ENCODE measurements at places on chromosomes 5 and 9.

DNA sequence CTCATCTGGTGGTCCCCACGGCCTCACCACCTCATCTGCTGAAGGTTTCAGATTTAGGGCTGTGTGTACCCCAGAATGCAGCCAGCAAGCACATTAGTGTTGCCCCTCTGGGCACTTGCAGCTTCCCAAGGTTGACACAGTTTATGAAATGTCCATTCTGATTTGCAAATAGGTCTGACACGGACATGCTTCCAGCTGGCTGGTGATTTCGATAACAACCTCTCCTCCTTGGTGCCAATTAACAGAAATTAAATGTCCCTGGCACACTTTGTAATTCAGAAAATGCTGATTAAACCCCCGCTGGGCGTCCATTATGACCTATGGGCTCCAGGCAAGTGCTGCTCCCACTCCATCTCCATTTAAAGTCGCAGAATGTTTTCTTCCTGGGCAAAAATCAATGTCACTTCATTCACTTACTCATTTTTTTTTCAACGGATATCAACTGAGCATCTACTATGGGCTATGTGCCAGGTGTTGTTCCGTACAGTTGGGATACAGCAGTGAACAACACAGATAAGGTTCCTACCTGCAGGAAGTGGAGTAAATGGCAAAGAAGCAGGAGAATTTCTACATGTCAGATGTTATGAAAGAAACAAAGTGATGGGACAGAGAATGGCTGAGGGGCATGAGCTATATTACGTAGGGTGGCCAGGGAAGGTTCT, 32.0 kb downstream of the PLAC8L1 start:
- DNase-seq: no peak

DNA sequence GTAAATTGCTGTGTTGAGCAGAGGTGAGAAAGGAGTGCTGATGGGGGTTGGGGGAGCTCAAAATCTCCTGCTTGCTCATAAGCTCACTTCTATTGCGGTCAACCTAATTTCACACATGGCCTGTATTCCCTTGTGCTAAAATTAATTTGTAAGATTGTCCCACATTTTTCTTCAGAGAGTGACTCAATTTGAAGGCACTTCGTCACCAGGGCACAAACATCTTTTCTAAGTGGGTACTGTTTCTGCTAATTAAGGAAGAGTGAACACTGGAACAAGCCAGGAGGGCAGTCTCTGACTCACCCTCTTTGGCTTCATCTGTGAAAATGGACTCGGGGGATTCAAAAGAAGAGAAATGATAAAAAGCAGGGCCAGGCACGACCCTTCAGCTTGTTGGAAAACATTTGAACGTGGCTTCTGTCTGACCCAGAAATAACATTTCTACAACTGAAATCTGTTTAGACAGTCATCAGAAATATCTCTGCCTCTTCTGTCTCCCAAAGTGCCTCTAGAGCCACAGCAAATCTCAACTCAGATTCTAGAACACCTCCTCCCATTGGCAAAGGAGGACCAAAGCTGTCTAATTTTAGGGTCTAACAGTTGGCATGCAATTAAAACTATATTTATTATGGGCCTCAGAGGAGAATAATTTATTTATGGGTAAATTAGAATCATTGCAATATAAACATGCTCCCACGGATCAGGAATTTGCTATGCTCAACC, 49.8 kb downstream of the FEM1C start:
- no peak for DNase-seq

DNA sequence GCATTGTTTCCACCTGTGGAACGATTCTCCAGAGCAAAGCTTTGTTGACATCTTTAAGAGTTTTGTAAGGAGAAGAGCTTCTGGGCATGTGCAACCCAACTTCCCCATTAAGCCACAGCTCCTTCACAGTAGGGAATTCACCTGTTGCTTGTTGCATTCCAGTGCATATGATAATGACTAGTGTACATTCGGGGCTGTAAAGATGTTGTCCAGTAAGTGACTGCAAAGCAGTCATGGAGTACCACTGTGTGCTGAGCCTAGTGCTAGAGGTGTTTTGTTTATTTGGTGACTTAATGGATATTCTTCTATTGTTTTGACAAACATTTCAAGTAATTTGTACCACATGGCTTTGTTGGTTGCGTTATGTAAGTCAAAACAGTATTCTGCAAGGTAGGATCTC, 12.8 kb downstream of the UGCG start:
- DNase-seq: no peak

GRCh38 chr5:133952729-133953567, 15.5 kb downstream of the C5orf15 start:
- DNase-seq: no peak

DNA sequence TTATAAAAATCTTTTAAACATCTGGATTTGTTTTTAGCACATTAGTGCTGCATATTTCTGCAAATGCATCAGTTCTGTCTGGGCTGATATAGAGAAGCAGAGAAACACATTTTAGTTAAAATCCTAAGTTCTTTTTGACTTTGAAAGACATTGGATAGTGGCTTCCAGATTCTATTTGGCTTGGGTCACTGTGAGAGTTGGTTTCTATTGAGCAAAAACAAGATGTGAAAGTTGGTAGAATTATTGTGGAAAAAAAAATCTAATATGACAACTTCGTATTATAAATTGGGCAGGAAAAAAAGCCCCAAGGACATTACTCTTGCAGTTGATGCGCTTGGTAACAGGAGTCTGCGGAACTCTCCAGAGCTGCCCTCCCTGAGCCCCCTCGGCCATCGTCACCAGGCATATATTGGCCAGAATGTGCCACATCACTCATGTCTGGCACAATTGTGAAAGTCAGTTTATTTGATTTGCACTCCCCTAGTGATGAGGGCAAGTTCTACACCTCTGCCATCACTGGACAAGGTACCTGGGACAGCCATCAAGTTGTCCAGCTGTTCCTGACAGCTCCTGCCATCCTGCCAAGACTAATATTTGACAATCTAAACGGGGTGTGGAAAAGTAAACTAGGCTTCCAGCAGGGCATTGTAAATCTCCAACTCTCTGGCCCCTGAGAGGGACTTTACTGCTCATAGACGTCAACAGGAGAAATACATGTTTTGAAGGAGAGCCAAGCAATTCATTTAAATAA, 334.5 kb downstream of the TENT4A start:
- DNase-seq: no peak

DNA sequence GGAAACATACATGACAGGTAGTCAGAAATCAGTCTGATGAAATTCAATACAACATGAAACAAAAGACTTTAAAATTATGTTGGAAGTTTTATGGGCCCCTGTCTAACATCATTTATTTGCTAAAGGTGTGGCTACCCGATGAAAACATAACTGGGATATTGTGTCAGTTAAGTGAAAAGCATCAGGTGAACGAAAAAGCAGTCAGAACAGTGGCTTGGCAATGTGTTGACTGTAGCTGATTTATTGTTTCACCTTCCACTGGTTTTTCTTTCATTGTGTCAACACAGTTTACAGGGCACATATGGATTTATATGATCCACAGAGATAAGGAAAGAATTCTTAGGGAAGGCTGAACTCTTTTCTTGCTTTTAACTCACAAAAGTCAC, 429.6 kb upstream of the ZNF608 start:
- no peak for DNase-seq

- DNase-seq: no peak
These were observed 11.6 kb downstream of the PSIP1 start for GRCh38 chr9:15499139-15499538.

GRCh38 chr5:111703662-111704061, 53.3 kb downstream of the NREP start:
- peak; percentile 53 for DNase-seq

- DNase-seq: no peak
These were observed 105.2 kb upstream of the IER5L start for GRCh38 chr9:129283291-129283691.

- DNase-seq: no peak
These were observed 104.6 kb upstream of the SARDH start for GRCh38 chr9:133842721-133843227.

DNA sequence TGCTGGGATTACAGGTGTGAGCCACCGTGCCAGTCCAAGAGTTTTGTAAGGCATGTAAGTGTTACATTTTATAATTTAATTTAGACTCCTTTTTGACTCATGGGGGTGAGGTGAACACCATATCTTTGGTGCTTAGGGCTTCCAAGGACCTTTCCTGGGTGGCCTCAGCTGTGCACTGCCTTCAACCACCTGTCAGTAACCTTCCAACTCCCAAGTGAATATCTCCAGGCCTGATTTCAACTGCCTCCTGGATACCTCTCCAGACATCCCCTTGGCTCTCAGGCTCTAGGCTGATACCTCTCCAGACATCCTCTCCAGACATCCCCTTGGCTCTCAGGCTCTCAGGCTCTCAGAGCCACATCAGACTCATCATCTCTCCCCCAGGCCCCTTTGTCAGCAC, 30.9 kb upstream of the TTLL11 start:
- DNase-seq: no peak

GRCh38 chr9:112997236-112997941, 14.6 kb downstream of the ZNF883 start:
- DNase-seq: no peak

GRCh38 chr9:35604578-35605350, at the start of gene TESK1:
TESK1 (plus strand) TSS chr9:35605262; CDS start chr9:35605620, 358 bp downstream.
- DNase-seq: peak; percentile 95

- peak; percentile 69 for DNase-seq
These were observed 13.7 kb downstream of the TRIO start for GRCh38 chr5:14156650-14157492.

DNA sequence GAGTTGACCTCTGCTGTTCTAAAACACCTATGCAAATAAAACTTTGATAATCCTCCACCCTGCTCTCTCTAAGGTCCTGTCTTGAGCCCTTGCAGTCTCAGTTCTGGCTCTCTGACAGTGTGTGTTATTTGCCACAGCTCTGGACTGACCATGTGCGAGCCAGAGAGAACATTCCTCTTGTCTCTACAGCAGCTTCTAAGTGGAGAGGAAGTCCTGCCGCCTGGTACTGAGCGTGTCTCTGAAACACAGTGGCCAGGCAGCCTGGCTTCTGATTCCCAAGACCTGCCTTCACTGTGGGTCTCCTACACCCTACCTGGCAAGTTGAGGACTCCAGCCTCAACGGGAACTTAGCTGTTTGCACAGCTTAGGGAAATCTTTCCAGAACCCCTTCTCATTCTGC, 61.6 kb downstream of the ENTREP1 start:
- DNase-seq: no peak

DNA sequence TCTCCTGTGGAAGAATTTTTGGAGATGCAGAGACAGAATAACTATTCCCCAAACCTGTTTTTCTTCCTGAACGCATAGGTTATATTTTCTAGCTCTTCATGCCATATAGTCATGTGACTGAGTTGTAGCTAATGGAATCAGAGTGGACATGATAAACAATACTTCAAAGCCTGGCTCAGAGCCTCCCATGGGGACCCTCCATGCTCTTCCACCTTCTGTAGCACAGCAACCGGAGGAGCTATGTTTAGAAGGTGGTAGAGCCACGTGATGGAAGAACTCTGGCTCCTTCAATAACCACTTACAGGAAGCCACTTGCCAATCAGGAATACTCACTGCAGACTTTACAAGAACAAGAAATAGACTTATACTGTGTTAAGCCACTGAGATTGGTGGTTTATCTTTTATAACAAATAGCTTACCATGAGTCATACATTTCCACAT, 39.2 kb downstream of the NADK2 start:
- DNase-seq: no peak

- no peak for DNase-seq
These were observed 180.6 kb upstream of the PAPPA start for GRCh38 chr9:115972843-115973595.

GRCh38 chr9:87857948-87858335, 24.7 kb upstream of the SPATA31E1 start:
- DNase-seq: no peak

- no peak for DNase-seq
These were observed 23.3 kb downstream of the FST start for GRCh38 chr5:53503562-53504218.

DNA sequence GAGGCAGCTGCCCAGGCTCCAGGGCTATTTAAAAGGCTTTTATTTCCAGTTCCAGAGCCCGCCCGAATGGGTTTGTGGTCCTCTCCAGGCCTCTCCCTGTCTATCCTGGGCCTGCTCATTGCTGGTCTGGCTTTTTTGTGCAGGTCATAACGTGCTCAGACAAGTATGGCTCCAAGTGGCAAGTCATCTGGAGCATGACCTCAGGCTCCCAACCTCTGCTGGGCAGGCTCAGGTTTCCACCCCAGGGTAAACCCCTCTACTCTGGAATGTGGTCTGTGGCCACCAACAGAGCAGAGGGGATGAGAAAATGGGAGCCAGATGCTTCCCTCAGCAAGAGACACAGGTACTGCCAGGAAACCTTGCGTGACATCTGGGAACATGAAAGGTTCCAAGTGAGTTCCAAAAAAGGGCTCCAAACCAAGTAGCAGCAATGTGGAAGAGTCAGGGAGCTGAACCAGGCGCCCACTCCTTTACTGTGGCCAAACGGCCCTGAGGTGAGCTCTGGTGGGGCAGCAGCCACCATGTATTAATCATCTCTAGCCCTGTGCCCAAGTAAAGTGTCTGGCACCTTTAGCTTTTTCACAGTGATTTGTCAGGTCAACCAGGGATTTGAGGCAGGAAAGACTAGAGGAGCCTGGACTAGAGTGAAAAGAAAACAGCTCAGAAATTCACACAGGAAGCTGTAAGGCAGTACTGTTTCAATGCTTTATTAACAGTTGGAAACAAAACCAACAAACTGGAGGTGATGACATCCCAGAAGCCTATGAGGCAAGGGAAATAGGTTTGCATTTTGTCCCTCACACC, 25.7 kb downstream of the PCDHGC5 start:
- DNase-seq: no peak

DNA sequence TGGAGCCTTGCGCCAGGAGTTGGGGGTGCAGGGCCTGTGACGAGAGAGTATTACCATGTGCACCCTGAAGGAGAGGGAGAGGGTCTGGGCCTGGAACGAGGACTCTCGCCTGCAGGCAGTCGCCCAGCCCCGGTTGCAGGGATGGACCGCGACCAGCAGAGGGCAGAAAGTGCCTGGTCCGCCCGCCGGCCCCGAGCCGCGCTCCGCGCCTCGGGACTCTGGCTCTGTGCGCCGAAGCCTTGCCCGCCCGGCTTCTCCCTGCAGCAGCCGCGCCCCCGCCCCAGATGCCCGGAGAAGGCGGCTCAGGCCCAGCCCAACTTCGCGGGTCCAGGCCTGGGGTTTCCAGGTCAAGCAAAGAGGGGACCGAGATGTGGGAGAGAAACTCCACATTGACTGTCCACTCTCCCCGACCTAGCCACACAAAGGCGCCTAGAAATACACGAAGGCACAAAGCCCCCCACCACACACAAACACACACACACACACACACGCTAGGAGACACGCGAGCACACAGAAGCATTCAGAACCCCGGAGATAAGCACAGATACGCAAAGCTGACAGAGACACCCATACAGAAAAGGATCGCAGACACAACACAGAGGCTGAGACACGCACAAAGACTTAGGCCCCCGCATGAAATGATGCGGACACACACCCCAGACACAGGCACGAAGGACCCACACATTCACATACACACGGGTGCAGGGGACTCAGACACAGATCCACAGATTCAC, 2.0 kb upstream of the LMX1B start:
- peak; percentile 91 for DNase-seq

DNA sequence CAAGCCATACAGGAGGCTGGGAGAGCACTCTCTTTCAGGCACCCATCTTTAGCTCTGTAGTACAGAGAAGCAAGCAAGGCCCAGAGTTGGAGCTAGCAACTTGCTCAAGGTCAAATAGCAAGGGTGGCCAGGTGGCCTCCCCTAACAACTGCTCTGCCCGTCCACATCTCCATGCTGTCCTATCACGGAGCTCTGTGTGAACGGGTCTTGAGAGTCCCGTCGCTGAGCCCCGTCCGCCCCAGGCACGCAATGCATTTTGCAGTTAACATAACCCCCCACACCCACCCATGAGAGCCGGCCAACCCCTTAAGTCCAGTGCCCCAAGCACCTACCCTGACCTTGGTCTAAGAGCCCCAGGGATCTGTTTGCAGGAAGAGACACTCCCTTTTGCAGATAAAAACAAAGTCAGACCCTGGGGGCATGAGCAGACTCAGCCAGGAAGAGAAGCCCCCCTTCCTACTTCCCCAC, 1.5 kb downstream of the RNF44 start:
- DNase-seq: no peak
